ENCODE measurements at places on chromosomes 12 and 14.

- DNase-seq: no peak
These were observed 301.1 kb upstream of the NPAS3 start for GRCh38 chr14:32637582-32637981.

- no peak for DNase-seq
These were observed 28.9 kb upstream of the LTA4H start for GRCh38 chr12:96064271-96064670.

GRCh38 chr12:91985002-91985787 lies 160.5 kb downstream of the BTG1 start:
- no peak for DNase-seq

DNA sequence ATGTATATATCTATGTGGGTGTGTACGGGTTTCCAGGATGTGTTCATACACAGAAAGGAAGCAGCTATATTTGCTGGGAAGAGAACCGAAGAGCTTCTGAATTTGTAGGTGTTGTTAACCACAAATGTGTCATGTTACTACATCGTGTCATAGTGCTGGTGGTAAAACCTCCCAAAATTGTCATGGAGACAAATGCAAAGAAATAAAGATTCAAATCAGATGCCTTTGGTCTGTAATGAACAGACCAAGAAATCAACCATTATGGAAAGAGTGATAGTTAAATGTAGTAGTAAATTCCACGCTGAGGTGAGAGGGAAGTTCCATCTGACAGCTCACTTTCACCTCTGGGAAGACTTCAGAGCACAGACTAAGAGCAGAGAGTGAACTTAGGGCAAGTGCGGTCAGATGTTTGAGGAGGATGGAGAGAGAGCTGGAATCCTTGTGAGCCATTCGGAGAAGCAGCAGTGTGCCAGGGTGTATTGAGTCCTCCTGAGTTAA lies 487.5 kb downstream of the TMEM121 start:
- no peak for DNase-seq

GRCh38 chr12:26845984-26846383 lies 13.0 kb upstream of the ITPR2 start:
- DNase-seq: no peak

DNA sequence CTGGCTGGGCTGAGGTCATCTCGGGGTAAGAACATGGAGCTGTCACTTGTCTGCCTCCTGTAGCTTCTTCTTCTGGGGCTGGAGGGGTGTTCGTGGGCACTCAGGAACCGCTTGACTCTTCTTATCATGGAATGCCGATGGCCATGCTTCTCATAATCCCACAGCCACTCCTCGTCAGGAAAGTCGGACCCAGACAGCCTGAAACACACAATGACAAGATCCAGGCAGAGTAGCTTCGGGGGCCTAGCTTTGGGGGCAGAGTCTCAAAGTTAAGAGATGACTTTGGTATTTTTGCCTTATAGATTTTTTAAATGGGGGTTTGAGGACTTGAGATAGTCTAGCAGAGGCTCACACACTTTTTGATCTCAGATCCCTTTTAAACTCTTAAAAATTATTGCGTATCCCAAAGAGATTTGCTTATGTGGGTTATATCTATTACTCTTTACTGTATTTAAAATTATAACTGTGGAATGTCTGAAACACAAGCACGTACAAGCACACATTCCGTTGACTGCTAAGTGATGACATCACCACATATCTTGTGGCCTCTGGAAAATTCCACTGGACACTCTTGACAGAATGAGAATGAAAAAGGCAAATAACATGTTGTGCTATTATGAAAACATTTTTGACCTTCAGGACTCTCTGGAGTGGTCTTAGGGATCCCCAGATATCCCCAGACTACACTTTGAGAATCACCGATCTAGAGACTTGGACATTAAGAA lies 43.3 kb downstream of the BEST3 start:
- DNase-seq: no peak

- DNase-seq: no peak
These were observed 27.6 kb upstream of the PHC1 start for GRCh38 chr12:8886502-8887284.

DNA sequence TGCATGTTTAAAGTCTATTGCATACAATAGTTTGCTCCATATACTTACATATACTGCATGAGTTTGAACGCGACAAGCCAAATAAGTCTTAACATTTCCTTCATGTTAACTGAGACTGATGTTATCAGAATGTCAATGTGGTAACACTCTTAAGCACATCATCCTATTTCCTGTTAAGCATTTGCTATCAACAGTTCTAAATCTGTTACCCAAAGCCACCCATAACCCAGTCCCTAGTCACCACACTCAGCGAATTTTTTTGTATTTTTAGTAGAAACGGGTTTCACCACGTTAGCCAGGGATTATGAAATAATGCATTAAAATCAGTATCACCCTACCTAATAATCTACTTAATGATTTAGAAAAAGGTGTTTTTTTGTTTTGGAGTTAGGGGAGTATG lies 39.4 kb downstream of the HNRNPC start:
- no peak for DNase-seq

DNA sequence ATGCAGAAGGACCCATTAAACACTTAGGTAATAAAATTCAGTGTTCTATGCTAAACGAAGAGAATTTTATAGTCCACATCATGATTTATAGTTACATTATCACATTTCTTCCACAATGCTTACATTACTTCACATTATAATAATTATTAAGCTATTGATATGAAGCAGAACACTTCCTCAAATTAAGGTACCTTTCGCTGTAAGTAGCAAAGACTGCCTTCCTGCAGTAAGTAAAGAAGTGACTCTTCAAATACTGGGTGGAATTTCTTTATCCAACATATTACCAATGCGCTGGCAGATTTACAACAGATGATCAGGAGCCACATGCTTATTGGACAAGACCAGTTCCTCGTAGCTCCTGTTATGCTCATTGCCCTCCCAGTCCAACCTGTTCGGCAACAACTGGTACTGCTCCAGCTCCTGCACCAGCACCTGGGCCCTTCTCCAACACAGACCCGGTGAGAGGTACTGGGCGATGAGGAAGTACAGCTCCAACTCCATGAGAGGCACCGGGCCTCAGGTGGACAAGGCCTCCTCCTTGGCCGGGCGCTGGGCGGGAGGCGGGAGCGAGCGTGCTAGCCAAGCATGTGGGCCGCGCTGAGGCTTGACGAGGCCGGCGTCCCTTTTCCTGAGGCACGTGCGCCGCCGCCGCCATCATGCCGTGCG lies 210.7 kb upstream of the ATP2B1 start:
- DNase-seq: no peak

DNA sequence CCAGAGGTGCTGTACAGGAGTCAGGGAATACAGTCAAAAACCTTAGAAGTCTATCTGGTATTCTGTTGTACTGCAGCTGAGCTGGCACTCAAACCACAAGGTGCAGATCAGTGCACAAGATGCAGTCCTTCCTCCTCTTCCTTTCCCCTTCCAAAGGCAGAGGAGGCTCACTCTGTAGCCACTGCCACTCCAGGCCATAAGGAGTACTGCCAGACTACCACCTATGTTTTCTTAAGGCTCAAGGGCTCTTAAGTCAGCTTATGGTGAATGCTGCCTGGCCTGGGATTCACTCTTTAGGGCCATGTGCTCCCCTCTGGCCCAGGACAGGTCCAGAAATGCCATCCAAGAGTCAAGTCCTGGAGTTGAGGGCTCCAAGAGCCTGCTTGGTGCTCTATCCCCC lies 200.3 kb downstream of the CRADD start:
- DNase-seq: no peak

DNA sequence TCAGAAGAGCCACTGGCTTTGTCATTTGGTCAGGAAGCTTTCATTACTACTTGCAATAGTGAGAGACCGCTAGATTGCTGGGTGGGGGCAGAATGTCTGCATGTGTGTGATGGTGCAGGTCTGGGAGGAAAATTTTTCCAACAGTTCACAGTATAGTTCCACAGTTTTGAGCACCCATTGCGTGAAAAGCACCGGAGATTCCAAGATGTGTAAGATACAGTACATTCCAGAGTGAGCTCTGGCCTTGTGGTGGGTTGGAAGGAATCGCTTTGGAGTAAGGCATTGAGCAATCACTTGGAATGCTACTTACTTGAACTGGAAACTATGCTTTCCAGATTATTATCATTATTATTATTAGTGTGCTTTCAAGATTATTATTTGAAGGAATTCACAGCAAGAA lies 47.6 kb upstream of the FRMD6 start:
- DNase-seq: no peak

- DNase-seq: no peak
These were observed 448.6 kb downstream of the FUT8 start for GRCh38 chr14:65860956-65861611.

- no peak for DNase-seq
These were observed 254.2 kb upstream of the FKBP4 start for GRCh38 chr12:2540535-2540941.

DNA sequence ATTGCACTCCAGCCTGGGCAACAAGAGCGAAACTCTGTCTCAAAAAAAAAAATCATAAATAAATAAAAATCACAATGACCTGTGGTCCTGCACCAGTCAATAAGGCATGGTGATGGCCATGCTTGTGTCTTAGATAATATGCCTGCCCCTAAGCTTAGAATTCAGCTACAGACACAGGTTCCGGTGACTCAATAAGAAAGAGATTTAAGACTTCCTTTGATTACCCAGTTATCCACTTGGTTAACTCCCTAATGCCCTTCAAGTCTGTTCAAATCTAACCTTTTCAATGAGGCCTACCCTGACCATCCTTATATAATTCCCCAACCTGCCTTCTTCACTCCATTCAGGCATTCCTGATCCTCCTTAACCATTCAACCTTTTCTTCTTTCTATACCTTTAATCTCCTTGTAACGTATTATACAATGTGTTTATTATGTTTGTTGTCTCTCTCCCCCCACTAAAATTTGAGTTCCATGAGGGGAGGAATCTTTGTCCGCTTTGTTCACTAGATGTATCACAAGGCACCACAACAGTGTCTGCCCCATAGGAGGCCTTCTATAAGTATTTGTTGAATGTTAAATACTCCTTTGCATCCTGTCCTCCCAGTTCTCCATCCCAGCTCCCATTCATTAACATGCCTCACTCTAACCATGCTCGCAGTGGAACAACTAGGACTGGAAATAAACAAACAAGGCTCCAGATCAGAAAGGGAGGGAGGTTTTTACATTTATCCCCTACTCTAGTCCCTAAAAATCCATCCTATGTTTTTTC lies 8.9 kb downstream of the MAP4K5 start:
- no peak for DNase-seq

GRCh38 chr12:110093631-110094311 lies 30.4 kb upstream of the IFT81 start:
- no peak for DNase-seq

- DNase-seq: no peak
These were observed 168.1 kb downstream of the BCAT1 start for GRCh38 chr12:24780697-24781368.

DNA sequence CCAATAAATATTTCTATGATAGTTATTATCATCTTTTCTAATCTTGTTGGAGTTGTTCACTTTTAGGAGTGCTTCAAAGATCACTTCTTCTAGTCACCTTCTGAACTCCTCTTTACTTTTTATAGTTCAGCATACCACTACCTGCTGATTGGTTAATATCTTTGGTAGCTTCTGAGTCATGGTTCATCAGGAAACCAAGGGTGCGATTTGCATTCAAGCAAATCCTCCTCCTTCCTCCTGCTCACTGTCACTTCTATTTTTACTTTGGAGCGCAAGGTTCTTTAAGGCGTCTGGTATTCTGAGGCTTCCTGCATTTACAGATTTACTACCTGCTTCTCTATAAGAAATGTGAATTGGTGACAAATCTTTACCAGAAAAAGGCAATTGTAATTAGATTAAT lies 24.0 kb downstream of the SYT1 start:
- DNase-seq: no peak

- no peak for DNase-seq
These were observed 1.7 kb downstream of the RARG start for GRCh38 chr12:53230108-53230845.

GRCh38 chr12:122870867-122871664 lies 24.9 kb downstream of the VPS37B start:
- no peak for DNase-seq

GRCh38 chr12:118429688-118430383 lies 53.5 kb downstream of the SUDS3 start:
- DNase-seq: no peak

- DNase-seq: no peak
These were observed 76.0 kb downstream of the PRIMA1 start for GRCh38 chr14:93712079-93712837.

DNA sequence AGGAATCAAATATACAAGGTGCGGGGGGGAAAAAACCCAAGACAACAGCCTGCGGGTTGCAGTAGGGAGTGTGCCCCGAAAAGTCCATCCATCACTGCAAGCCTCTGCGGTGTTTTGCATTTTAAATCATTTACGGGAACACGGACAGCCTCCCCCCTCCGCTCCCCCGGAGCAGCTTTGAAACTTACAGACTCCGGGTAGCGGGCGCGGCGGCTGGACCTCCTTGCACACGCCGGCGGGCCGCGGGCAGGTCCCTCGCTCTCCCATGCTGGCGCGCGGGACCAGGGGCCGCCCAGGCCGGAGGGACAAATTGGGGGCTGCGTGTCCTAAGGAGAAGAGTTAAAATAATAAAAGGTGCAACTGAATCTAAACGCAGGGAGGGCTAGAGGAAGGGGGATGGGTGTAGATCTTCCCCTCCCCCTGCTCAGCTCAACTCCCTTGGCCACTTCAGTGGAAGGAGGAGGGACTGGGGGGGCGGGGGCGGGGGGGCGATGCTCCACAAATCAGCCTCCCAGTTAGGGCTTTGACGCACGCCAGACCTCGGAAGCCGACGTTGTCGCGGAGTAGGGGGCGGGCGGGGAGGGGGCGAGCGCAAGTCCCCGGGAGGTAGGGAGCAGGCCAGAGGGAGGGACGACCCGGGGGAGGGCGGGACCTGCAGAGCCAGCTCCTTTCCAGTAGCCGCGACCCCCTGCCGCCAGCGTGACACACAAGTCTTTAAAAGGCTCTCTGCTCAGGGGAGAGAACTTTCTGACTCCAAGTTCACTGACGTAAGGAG lies at the start of gene KCNJ8:
TSS of gene KCNJ8 (minus strand) at position 349 of the 775 bp plus-strand sequence. CDS start 1,090 bp downstream, outside the sequence.
- DNase-seq: no peak

GRCh38 chr12:1890119-1890703 lies 28.2 kb downstream of the CACNA2D4 start:
- DNase-seq: no peak

DNA sequence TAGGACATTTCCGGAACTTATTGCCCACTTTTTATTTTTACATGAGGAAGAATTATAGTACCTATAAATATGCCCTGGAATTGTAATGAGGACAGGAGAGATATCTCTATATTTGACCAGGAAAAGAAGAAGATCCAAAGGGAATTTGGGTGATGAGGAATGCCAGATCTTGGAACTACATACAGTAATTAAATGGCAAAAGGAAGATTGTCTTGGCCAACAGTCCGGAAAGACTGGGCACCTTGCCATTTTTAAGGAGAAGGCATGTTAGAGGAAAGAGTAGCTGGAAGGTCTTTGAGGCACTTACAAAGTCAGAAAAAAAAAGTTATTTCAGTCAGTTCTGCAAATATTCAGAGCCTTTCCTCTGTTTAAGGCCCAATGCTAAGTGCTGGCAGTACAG lies 616.4 kb downstream of the MED13L start:
- DNase-seq: no peak

DNA sequence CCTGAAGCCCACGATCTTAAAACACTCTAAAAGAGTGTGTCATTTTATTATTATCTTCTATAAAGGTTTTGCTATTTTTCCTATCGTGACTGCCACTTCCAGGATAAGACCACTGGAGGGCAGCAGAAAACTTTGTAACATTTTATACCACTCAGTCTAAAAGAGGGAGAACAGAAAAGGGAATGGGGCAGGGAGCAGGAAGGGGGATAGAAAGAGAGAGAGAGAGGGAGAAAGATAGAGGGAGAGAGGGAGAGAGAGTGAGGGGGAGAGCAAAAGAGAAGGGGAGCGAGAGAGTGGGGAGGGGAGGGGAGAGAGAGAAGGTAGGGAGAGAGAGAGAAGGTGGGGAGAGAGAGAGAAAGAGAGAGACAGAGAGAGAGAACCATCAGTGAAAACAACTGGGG lies 2.0 kb upstream of the ART4 start:
- no peak for DNase-seq
